ENCODE measurements at places on chromosomes 5 and 9.

GRCh38 chr5:13212886-13213285 lies 731.6 kb downstream of the DNAH5 start:
- no peak for DNase-seq

DNA sequence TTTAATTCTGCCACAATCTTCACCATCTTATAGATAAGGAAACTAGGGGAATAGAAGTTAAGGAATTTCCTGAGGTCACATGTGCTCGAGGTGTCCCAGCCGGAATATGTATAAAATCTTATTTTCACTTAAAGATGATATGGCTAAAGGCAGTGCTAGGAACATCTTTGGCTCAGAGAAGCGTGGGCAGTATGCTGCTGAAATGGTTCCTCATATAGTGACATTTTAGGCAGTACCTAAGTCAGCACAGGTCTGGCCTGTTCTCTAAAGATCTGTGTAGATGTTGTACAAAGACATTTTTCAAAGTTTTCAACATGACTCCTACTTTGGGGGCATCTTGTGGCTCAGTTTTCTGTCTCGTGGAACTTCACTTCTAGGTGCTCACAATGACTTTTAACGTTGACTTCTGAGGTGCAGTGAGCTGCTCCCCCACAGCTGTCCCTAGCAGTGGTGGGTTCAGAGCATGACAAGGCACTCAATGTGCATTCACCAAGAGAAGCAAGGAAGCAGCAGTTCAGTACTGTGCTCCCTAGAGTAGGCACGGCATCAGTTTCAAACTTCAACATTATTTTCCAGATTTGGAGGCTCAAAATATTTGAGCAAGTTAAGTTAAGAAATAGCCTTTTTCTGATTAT lies 40.3 kb downstream of the TNFAIP8 start:
- no peak for DNase-seq

DNA sequence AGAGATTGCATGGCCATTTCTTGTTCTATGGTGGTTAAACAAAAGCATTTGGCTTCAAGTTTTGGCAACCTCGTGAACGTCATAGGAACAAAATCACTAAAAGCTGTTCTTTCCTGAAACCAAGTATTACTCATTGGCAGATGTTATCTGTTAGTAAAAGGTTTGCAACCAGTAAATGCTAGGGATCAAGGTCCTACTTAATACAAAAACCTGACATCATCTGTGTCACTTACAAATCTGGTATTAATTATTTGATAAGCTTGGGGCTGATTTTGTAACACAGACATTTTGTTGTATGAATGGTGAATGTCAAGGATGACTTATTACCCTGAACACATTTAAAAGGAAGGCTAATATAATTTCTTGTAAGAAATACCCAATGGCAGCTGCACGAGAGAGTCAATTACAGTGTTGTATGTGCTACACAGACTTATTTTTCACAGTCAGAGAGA lies 486.4 kb upstream of the ZNF608 start:
- DNase-seq = peak; percentile 70

DNA sequence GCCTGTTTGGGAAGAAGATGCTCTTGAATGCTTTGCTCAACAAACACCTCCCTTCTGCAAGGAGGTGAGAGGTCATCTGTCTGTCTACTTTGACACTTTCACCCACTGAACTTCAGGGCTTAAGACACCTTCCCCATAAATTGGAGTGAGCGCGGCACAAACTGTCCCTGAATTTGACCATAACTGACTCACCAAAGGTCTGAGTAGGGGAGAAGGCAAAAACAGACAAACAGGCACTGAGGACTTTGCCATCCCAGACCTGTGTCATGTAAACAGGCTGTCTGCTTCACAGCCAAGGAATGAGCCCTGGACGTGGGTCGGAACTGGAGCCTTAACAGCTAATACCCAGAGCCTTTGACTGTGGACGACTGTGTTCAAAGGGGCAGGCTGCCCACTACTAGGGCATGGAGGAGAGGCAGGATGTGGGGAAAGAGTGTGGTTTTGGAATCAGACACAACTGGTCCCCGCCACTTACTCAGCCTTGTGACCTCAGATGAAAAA lies 320.9 kb upstream of the KLF4 start:
- no peak for DNase-seq

DNA sequence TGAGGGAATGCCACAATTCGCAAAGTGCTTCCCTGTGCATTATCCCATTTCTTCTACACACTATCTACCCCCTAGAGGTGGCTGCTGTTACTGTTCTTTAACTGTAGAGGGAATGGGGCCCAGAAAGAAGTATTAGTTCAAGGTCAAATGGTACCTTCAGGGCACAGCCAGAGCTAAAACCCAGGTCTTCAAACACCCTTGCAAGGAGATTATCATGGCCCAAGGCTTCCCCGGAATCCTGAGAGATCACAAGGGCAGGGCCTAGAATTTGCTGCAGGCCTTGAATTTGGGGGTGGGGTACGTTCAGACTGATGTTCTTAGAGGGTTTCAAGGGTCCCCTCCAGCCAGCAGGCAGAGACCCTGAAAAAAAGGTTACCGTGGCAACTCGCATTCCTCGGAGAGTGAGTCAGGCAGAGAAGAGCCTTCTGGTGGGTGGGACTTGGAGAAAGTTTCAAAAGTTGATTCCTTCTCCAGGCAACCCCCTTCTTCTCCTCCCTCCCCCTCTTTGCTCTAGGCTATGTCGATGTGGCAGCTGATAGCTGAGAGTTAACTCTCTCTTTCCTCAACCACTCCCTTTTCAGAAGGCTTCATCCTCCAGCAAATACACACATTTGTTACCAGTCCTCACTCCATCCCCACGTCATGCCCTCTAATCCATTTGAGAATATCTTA lies 1.9 kb downstream of the SPARC start:
- peak; percentile 94 for DNase-seq

GRCh38 chr9:133201424-133202144 lies 7.5 kb downstream of the OBP2B start:
- DNase-seq = peak; percentile 16

GRCh38 chr5:164593982-164594381 lies 1088.6 kb downstream of the MAT2B start:
- no peak for DNase-seq

DNA sequence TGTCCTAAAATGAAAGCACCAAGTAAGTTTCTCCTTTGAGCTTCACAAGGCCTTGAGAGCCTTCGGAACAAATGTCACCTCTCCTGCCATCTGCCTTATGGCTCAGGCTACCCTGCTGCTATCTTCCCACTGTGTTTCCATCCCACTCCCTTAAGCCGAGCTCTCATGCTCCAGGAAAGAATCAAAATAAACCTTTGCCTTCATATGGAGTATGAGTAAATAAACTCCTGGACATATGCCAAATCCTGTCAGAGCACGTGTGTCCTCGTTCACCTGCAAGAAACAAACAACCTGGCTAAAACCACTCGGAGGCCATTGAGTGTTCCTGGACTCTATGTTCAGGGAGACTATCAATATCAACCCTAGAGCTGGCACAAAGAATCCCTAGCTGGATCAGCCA lies 122.3 kb upstream of the CCDC112 start:
- DNase-seq = no peak

DNA sequence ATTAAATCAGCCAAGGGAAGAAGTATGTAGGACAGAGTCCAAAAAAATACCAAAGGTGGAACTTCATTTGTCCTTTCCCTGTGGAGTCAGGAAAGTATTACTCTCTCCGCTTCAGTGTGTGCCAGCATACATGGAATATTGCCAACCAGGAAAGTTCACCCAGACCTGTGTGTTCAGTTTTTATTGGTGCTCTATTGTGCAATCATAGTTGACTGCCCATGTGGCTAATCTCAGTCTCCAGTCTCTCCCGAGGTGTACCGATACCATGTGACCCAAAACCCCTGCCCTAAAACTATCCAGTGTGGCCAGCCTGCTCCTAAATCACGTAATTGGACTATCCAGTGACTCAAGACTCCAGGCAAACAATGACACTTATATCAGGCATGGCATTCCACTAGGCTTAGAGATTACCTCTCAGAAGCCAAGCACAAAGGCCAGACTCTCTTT lies 38.8 kb downstream of the NFX1 start:
- peak; percentile 99 for DNase-seq

- no peak for DNase-seq
These were observed 181.5 kb upstream of the RAI14 start for GRCh38 chr5:34474573-34475021.

DNA sequence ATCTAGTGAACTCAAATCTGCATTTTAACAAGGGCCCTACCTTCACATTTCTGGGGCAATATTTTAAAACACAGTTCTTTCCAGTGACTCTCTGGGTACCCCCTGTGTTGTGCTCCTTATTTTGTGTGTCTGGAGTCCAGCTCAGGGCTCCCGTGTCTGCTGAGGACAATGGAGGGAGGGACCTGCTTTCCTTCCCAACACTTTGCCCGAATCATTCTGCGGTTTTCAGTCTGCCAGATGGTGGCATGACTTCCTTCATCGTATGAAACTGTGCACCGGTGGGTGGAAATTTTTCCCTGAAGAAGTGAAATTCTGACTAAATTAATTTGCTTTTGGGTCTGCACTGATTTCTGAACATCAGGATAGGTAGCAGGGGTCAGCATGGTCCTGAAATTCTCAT lies 153.6 kb upstream of the CD180 start:
- no peak for DNase-seq

GRCh38 chr5:76754668-76755078 lies 38.7 kb downstream of the F2R start:
- DNase-seq = no peak

DNA sequence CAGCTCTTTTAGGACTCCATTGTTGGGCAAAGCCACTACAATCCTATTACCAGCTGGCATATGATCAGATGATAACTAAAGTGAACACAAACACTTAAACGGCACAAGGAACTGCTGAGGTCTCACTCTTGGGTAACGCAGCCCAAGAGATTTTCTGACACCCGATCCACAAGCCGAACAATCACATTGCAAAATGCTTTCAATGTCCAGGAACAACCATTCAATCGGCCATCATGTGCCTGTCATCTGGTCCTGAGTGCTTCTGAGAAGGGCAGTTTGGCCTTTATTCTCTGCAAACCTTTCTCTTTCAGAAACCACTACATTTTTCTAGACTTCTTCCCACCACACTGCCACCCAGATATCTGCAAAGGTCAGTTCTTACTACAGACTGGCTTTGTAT lies 283.1 kb downstream of the GLIS3 start:
- DNase-seq = no peak

- DNase-seq = peak; percentile 17
These were observed 803.9 kb upstream of the CDH10 start for GRCh38 chr5:25448646-25449045.

All from retinal pigment epithelial cell (primary cell).